Caco-2 (cell line): ENCODE measurements at places on chromosomes 16 and 17.

GRCh38 chr17:50661348-50661747 is 26.7 kb downstream of the ABCC3 start:
- DNase-seq: no peak

- DNase-seq: no peak
These were observed 5.6 kb downstream of the CASKIN2 start for GRCh38 chr17:75509528-75510258.

GRCh38 chr16:87334651-87335624 is 17.7 kb upstream of the C16orf95 start:
- no peak for DNase-seq

- no peak for DNase-seq
These were observed 1372.6 kb downstream of the CDH11 start for GRCh38 chr16:63749276-63749675.

GRCh38 chr17:8887301-8887700 is 19.8 kb upstream of the PIK3R6 start:
- no peak for DNase-seq
